NCI-H2107 (cell line): ENCODE measurements at places on chromosomes 2 and 18.

DNA sequence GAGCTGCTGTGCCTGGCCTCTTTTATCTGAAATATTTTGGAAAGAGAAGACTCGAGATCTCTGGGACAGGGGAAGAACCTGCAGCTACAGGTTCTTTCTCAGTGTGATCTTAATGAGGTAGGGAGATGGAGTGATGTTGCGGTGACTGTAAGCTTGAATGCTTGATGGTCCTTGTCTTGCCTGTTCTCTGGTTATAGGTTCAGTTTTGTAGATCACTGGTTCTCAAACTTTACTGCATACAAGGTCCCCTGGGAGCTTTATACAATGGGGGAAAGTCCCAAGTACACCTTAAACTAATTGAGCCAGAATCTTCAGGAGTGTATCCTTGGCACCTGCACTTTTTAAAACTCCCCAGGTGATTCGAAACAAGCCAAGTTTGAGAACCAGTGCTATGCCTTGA lies 136.7 kb upstream of the CXCR4 start:
- DNase-seq = no peak

GRCh38 chr2:61710711-61711110 lies 143.1 kb downstream of the FAM161A start:
- DNase-seq = no peak

DNA sequence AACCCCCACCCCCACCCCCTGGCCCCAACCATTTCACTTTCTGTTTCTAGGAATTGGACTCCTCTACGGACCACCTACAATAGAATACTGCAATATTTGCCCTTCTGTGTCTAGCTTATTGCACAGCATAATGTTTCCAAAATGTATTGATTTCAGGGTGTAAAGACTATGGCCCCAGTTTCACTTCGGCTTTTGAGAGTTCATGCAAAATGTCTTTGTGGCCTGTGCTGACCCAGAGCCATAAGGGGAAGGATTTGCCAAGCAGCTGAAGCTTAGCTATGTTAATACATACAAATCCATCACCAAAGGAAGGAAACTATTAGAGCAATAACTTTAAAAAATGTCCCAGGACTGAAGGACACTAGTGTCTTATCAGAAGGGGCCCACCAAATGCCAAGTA lies 11.2 kb upstream of the ATP9B start:
- no peak for DNase-seq

- DNase-seq = no peak
Measured at GRCh38 chr2:176613323-176613987, 344.2 kb downstream of the MTX2 start.

DNA sequence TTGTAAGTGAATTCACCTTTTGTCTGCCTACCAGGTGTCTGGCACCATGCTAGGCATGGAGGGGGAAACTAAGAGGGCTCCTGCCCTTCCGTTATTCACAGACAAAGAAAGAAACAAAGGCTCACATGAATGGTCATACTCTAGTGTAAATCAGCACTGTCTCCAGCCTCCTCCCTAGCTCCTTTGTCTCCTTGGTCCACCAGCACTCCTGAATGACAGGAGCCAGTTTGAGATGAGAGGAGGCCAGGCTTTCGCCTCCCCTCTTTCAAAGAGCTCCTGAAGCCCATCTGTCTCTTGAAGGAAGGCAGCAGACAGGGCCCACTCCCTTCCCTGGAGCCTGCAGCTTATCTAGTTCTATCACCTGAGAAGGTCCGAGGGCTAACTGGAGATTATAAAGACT lies 18.7 kb downstream of the SATB2 start:
- DNase-seq = no peak

- no peak for DNase-seq
Measured at GRCh38 chr2:195382186-195382585, 274.8 kb upstream of the SLC39A10 start.

DNA sequence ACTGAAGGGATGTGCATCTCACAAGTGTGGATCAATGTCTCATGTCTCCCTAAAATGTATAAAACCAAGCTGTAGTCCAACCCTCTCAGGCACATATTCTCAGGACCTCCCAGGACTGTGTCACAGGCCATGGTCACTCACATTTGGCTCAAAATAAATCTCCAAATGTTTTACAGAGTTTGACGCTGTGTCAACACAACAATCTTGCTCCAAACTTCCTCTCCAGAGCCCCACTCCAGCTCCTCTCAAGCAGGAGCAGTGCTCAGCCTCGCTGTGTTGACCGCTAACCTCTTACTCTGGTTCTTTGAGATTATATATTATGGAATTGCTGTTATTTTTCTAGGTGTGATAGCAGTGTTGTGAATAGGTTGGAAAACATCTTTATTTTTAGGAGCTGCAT lies 56.2 kb downstream of the CYP27C1 start:
- no peak for DNase-seq

GRCh38 chr2:153388246-153388645 lies 90.3 kb downstream of the RPRM start:
- no peak for DNase-seq

GRCh38 chr2:38164881-38165280 lies 88.9 kb upstream of the CYP1B1 start:
- no peak for DNase-seq

- DNase-seq = no peak
Measured at GRCh38 chr2:101563849-101564248, 88.9 kb upstream of the RFX8 start.

- no peak for DNase-seq
Measured at GRCh38 chr18:74516271-74517235, 17.7 kb upstream of the CNDP1 start.

GRCh38 chr2:241546771-241547498 lies 11.6 kb upstream of the BOK start:
- no peak for DNase-seq

DNA sequence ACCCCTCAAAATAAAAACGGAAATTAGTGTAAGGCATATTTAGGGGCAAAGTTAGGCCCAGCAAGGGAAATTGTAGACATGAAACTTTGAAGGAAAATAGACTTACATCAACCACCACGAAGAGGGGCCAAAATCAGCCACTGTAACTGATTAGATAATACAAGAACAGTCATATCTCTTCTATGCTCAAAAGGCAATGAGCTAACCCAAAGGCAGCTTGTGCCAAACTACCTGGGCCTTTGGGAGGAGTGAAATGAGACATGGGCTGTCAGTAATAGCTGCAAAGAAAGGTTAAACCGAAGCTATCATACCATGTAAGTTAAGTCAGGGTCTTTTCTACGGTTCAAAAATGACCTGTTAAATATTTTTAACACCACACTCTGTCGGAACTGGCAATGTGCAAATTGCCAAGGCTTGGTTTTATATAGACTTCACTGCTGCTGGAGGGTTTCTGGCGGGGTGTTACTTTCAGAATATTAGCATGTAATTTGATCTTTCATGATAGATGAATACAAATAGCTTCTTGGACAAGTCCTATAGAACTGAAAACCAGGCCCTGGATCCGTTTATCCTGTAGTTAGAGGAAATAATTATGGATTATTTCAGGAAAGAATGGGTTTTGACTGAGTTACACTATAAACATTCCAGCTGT lies 69.6 kb downstream of the ACVR1 start:
- DNase-seq = no peak

DNA sequence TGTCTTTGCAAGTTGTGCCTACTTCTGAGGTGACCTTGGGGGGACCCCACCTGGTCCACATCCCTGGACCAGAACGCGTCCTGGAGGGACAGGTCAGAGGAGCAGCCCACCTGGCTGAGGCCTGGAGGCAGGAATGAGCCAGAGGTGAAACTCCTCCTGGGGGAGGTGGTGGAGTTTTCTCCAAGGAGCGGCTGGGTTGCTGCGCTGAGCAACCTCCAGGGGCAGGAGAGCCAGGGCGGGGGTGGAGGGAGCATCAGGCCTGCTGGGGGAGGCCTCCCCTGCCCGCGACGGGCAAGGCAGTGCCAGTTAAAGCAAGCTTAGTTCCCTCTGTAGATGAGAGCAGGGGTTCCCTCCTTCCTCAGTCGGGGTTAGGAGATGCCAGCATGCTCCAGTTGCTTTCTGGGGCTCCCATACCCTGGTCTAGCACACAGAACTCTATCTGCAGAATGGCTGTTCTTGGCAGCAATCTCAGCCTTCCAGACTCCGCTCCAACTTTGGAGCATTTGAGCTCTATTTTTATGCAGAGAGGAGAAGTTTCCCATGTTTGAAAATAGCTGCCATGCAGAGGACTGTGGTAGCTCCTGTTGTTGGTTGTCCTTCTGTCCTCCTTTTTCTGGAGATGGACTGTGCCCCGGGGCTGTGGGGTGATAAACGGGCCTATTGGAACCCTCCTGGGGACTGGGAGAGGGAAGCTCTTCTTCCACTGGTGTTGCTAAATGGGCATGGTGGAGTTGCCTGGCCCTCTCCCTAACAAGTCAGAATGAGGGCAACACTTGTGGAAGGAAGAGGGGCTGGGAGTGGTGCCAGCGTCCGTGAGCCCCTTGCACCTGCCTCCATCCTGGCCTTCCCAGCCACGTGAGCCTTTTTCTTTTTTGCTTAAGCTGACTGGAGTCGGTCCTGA lies 39.1 kb downstream of the B3GNT2 start:
- no peak for DNase-seq

- DNase-seq = no peak
Measured at GRCh38 chr2:180040146-180040925, 33.2 kb upstream of the CWC22 start.

- DNase-seq = no peak
Measured at GRCh38 chr2:109265369-109265768, 136.4 kb downstream of the SH3RF3 start.

DNA sequence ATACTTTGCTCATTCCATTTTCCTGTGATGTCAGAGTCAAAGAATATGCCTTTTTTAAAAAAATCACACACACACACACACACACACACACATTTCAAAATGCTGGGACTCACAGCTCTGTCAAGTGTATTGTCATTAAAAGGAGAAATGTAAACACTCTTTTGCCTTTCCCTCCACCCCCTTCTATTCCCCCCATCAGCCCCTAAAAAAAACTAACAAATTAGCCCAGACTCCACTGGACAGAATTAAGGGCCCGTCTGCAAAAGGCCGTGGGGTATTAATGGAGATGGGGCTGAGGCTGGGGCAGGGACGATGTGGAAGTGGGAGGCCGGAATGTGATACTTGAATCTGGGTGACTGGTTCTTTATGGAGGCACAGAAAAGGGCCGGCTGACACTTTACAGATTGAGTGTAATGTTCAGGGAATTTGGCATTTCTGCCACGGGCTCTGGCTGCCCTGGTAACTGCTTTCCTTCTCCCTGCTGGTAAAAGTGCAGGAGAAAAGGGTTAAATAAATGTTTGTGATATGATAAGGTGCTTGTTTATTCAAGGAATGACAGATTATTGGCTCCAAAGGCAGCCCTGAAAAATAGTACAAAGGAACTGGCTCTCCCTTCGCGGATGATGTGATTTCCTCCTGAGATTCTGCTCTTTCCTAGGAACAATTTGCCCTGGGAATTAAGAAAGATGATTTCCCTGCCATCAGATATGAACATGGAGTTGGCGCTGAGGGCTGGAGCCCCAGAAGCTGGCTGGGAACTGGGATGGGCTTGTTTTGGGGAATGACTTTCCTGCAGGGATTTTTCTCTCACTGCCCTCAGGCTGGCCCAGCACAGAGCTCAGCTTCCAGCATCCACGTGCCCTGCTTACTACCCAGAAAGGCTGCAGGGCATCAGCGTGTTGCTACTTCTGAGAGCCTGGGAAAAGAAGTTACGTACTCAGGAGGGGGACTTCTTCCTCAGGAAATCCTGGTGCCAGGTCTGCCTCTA lies 52.8 kb upstream of the CTAGE1 start:
- DNase-seq = no peak

GRCh38 chr2:6556755-6557154 lies 309.0 kb downstream of the CMPK2 start:
- no peak for DNase-seq

DNA sequence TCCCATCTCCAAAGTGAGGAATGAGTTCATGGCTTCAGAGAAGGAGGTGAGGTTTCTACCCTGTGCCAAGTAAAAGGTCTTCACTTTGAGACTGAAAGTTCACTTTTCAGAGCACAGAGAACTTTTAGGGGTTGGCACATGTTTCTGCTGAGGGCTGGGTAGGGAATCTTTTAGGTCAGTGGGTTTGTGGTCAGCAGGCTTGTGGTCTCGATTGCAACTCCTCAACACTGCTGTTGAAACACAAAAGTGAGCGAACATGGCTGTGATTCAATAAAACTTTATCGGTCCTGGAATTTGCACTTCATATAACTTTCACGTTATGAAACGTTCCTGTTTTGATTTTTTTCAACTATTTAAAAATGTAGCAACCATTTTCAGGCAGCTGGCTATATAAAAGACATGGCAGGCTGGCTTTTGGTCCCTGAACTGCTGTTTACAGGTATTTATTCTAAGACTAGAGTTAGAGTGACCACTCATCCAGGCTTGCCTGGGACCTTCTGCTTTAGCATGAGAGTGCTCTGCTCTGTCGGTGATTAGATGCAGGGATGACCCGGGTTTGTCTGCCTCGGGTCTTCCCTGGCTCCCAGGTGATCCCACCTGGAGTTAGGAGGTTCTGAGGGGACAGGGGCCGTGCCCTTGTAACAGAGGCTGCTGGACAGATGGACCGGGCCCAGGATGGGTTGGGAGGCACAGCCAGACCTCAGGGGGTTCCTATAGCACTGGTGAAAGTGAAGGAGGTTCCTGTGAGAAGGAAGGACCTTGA lies 62.7 kb upstream of the TAF1B start:
- no peak for DNase-seq

DNA sequence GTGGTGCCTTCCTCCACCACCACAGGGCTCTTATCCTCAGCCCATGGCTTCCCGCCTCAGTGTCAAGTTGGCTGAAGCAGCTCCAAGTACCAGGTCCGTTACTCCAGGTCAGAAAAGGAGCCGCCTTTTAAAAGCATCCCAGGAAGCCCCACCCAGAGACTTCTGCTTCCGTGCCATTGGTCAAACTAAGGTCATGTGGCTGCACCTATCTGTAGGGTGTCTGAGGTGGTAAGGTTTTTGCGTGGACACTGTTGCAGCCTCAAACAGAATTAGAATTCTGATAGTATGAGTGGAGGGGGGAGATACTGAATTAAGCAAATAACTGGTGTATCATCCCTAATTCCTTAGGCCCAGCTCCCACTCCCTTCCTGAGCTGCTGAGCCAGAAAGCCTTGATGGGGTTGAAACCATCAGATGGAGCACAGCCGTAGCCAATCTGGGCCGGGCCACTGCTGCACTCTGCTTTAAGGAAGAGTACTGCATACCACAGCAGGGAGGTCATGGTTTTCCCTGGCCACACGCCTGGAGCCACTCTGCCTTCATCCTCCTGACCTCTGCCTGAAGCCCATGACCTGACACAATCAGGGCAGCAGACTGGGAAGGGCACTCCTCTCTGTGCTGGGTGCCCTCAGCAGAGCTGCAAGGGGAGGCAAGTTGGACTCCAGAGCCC lies 8.4 kb downstream of the TMEM247 start:
- DNase-seq = no peak

- peak; percentile 7 for DNase-seq
Measured at GRCh38 chr2:45274250-45274926, 265.1 kb upstream of the SIX2 start.

DNA sequence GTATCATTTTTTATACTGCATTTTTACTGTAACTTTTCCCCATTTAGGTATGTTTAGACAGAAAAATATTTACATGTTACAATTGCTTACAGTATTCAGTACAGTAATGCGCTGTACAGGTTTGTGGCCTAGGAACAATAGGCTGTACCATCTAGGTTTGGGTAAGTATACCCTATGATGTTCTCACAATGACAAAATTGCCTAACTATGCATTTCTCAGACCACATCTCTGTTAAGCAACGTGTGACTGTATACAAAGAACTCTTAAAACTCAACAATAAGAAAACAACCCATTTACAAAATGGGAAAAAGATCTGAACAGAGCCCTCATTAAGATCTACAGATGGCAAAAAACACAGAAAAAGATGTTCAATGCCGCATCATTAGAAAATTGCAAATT lies 29.4 kb downstream of the FAM210A start:
- DNase-seq = no peak
